ENCODE measurements at places on chromosomes 12 and 14.

DNA sequence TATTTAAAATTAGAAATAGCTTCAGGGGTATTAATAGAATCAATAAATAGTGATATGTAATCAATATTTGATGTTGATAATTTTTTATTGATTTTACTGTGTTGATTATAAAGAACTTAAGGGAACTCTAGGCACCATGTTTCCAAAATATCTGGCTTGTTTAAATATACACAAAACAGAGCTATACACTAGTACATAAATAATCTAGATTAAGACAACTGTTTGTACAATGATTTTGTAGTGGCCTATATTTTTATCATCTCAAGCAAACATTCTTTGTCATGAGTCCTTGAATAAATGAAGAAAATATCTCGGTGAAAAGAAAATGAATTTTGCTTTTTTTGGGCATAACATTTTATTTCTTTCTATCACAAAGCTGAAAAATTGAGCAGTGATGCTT is 117.1 kb upstream of the KRR1 start:
- DNase-seq = no peak

GRCh38 chr12:24730489-24730896 is 218.4 kb downstream of the BCAT1 start:
- no peak for DNase-seq

- no peak for DNase-seq
These were observed 100.2 kb downstream of the KIF26A start for GRCh38 chr14:104238424-104239184.

DNA sequence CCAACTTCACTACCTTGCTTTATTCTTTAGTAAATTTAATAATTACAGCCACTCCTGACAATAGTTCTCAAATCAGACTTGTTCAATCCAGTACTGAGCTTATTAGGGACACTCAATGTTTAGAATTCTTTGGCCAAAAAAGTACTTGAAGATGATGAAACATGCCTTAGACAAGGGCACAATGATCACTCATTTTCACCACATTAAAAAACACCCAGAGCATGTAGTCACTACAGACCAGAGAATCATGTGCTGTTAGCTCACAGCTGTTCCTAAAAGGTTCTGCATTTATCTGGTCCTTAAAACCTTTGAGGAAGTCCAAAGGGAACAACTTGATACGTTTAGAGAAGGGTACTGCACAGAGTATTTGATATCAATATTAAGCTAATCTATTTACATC is 98.7 kb downstream of the INSM2 start:
- no peak for DNase-seq

- DNase-seq = no peak
These were observed 133.7 kb downstream of the TMEM30B start for GRCh38 chr14:61147381-61147821.

GRCh38 chr14:101891471-101891870 is 72.9 kb upstream of the DYNC1H1 start:
- no peak for DNase-seq

DNA sequence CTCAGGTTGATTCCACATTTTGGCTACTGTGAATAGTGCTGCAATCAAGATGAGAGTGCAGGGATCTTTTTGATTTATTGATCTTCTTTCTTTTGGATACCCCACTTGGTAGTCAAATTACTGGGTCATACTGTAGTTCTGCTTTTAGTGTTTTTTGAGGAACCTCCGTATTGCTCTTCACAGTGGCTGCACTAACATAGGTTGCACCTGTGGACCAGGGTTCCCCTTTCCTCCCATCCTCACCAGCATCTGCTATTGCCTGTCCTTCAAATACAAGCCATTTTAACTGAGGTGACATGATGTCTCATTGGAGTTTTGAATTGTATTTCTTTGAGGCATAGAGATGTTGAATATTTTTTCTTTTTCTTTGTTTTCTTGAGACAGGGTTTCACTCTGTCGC is 152.5 kb upstream of the TMEM132C start:
- DNase-seq = no peak

- DNase-seq = no peak
These were observed 22.7 kb upstream of the PRMT8 start for GRCh38 chr12:3468329-3468728.

GRCh38 chr14:50814161-50814560 is 16.8 kb downstream of the NIN start:
- DNase-seq = no peak

GRCh38 chr12:10285919-10286318 is 21.8 kb upstream of the KLRD1 start:
- DNase-seq = no peak

- DNase-seq = no peak
These were observed 284.0 kb downstream of the ATP23 start for GRCh38 chr12:58225203-58225877.

GRCh38 chr12:105487963-105488362 is 157.5 kb downstream of the C12orf75 start:
- DNase-seq = no peak

DNA sequence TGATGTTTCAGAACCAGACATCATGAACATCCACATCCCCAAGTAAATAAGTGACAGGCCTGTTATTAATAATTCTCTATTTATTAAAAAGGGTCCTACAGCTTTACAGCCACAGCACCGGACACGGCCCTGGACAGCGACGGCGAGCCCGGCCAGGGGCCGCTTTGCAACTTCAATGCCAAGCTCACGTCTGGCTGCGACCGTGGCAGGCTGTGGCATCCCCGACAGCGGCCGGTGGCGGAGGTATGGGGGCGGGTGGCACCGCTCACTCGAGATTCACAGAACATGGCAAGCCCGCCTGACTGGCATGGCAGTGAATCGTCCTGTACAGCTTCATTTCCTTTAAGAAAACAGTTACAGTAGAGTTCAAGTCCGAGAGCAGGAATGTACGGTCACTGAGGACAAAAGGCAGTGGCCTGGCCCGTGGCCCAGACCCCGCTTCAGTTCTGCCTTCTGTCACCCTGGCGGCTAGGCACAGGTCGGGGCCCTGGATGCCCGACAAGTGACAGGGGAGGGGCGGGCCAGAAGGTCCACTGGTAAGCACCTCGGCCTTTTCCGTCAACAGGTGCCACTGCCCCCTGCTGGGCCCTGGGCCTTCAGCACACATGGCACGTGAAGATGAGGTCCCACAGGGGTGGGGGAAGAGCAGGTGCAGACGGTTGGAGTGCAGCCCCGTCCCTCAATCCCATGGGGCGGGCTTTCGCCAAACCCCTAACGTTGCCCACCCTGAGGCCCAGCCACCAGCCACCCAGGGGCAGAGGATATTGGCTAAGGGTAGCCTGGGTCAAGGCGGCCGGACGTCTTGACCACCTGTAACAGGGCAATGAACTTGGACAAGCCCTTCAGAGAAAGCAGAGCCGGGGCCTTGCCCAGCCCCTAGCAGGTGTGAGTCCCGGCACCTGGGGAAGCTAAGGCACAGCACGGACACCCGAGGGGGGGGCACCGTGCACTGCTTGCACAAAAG is 30.3 kb downstream of the HIP1R start:
- DNase-seq = no peak

DNA sequence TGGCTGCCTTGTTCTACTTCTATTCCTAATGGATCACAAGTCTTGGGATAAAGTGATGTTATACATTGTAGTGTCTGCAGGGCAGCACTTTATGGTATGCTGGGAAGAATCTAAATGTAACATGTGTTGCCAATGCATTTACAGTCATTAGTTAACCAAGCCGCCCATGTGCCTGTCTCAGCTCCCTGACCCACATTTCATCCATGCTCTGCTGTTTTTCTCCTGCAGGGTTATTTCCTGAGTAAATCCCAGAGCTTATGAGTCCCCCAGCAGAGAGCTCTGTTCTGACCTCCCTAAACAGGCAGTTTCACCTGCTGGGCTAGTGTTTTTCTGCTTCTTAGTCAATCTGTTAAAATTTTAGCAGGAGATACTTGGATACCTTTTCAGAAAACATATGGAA is 4.4 kb upstream of the TMTC2 start:
- DNase-seq = no peak

- DNase-seq = no peak
These were observed 8.3 kb upstream of the RNASE4 start for GRCh38 chr14:20676072-20676471.

GRCh38 chr14:42149609-42150261 is 543.1 kb downstream of the LRFN5 start:
- no peak for DNase-seq

DNA sequence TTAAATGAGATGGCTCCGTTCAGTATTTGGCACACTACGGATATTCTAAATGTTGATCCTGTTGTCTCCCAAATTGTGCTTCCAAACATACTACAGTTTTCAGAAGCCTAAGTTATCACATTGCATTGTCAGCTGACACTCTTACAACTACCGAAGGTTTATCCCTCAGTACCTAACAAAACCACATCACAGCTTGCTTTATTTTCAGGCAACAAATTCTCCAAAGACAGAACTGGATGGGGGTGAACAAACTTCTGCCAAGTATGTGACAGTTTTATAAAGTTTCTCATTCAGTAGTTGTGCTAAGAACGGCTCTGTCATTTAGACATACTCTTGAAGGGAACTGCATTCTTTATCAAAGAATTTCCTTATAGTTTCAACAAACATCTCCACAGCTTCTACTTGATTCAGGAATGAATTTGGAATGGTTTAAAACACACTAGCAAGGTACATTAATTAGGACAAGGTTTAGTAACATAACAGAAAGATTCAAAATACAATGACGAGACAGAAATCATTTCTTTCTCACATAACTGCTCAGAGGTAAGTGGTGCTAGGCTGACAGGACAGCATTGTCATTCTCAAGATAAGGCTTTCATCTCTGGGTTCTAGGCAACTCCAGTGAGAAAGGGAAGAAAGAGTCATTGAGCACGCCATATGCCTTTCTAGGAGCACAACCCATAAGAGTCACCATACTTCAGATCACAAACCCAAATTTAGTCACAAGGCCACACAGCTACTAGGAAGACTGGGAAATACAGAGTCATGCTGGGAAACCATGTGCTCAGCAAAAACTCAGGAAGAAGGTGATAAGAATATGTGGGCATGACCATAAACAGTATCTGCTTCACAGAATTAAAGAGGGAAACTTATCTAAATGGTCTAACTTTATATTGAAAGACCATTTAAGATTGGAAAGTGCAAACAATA is 100.7 kb downstream of the DUSP6 start:
- no peak for DNase-seq

GRCh38 chr14:66395300-66395699 is 90.9 kb upstream of the CCDC196 start:
- no peak for DNase-seq

GRCh38 chr14:81187832-81188522 is 32.8 kb downstream of the GTF2A1 start:
- DNase-seq = no peak

- DNase-seq = no peak
These were observed 12.2 kb upstream of the RHOJ start for GRCh38 chr14:63192085-63192484.

- no peak for DNase-seq
These were observed 25.0 kb upstream of the HSPB8 start for GRCh38 chr12:119153477-119154434.

GRCh38 chr12:3436461-3437065 is 54.4 kb upstream of the PRMT8 start:
- no peak for DNase-seq

DNA sequence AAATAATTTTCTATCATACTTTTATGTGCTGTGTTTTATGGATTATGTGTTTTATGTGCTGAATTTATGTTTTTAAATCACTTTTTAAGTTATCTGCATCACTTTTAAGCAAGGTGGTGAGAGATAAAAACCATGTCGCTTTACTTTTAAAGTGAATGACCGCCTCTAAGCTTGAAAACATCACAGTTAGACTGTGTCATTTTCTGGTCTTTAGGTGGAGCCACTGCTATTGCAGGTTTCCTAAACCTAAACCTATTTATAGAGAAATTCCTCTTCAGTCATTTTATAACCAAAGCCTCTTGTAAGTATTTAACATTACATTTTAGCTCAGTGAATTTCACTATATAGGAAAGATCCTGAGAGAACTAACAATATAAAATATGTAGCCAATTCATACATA is 21.0 kb upstream of the MDM2 start:
- no peak for DNase-seq

DNA sequence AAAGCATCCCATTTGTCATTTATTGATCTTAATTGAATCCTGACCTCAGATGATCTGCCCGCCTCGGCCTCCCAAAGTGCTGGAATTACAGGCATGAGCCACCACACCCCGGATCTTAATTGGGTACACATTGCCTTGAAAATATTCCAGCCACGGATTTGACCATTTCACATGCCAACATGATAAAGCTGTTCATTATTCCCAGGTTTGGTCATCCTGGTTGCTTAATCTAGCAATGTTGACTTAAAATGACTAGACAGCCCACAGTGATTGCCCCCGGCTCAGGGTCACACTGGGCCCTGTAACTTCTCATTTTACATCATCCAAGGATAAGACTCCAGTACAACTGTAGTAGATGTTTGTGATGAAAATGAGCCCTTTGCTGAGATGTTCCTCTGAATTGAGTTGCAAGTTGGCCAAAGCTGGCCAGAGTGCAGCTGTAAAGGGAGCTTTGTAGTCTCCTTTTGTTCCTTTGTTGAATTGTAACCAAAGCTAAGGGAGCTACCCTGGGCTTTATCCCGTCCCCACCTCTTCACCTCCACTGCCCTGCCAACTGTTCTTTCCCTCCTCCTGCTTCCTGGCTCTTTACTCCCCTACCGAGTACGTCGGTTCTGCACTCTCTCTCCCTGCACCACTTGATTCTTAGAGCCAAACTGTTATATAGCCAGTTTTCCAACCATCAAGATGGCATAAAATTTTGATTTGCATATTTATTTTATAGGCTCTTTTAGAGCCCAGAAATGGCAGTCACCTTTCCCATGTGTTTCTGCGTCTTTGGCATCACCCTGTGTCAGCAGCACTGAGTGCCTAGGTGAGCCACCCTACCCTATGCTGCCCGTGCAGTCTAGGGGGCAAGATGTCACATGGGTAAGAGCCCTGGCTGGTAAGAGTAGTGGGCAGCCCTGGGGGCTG is 141.3 kb upstream of the HIF1A start:
- DNase-seq = no peak

- no peak for DNase-seq
These were observed 348.5 kb upstream of the MDGA2 start for GRCh38 chr14:48023881-48024280.

DNA sequence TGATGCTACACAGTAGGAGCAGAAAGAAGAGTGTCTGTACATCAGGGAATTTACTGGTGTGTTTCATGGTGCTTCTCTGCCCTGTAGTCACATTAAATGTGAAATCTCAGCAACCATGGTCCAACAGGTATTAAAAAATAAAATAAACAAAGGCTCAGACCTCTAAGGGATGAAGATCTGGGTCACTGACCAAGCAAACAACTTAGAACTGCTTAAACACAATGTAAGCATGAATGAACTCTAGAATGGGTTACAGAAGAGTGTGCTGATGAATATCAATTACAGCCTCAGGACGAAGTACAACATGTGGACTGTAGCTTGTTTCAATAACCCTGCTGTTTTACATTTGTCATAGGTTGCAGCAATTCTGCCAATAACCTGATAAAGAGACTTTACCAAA is 47.4 kb downstream of the SLC35F4 start:
- no peak for DNase-seq

- DNase-seq = no peak
These were observed 330.5 kb downstream of the BCL11B start for GRCh38 chr14:98941481-98941880.

GRCh38 chr12:93624595-93625294 is 52.3 kb downstream of the SOCS2 start:
- DNase-seq = no peak

GRCh38 chr14:104288272-104288671 is 149.9 kb downstream of the KIF26A start:
- DNase-seq = no peak

GRCh38 chr12:6212086-6212485 is 11.9 kb downstream of the CD9 start:
- no peak for DNase-seq

All from GM12891 (cell line).